ENCODE measurements at places on chromosomes 5 and 9.

GRCh38 chr5:159971931-159972461 lies 36.9 kb upstream of the TTC1 start:
- no peak for DNase-seq

- DNase-seq: no peak
These were observed 67.6 kb upstream of the ATP10B start for GRCh38 chr5:160919626-160920025.

GRCh38 chr5:60585618-60586017 lies 114.3 kb downstream of the DEPDC1B start:
- no peak for DNase-seq

GRCh38 chr5:72465601-72466563 lies 41.3 kb downstream of the ZNF366 start:
- no peak for DNase-seq

- no peak for DNase-seq
These were observed 3.7 kb downstream of the TMEM245 start for GRCh38 chr9:109115931-109116526.

GRCh38 chr9:78552802-78553201 lies 255.9 kb downstream of the PSAT1 start:
- DNase-seq: no peak

Data from T-helper 1 cell (primary cell).